ENCODE measurements at places on chromosomes 2 and 18.

DNA sequence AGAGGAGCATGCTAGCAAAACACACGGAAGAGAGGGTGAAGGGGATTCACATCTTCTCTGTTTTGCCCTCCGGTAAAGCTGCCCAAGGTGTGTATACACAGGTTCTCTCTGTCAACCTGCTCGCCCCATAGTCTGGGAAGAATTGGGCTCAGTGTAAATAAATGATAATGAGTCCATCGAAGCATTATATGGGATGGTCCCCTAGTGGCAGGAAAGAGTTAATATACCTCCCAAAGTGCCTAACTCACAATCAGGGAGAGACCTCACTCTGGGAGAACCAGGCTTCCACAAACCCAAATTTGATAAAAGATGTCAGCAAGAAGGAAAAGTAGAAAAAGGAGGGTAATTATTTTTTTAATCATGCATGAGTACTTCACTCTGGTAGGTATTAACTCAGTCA, 262.2 kb upstream of the ZNF521 start:
- no peak for DNase-seq

- DNase-seq = no peak
These were observed 20.9 kb downstream of the CD8A start for GRCh38 chr2:86769838-86770237.

- no peak for DNase-seq
These were observed 292.4 kb upstream of the SETBP1 start for GRCh38 chr18:44388329-44388728.

- DNase-seq = no peak
These were observed 220.1 kb upstream of the TMEFF2 start for GRCh38 chr2:192414794-192415193.

GRCh38 chr2:161873707-161874106, 200.3 kb downstream of the DPP4 start:
- DNase-seq = no peak

DNA sequence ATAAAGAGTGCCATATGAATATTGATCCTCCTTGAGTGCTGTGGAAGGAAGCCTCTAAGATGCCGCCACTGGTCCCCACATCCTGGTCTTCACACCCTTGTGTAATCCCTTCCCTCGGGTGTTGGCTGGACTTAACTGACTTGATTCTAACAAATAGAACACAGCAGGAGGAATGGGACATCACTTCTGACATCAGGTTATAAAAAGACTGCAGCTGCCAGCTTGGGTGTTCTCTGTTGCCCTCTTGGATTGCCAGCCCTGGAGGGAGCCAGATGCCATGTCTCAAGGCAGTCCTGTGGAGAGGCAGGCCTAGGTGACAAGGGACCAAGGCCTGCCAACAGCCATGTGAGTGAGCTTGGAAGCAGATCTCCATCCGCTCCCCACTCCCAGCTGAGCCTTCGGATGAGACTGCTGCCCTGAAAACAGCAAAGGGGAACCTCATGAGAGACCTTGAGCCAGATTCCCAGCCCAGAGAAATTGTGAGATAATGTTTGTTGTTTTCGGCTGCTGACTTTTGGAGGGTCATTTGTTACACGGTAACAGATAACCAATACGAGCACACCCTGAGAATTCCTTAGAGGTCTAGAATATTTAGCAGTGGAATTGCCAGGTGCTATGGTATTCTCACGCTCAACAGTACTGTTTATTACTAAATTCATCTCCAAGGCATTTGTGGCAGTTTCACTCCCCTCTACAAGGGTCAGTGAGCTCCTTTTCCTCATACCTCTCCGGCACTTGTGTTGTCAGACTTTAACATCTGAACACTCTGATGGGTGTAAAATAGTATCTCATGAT, 32.5 kb downstream of the HPCAL1 start:
- DNase-seq = peak; percentile 79

DNA sequence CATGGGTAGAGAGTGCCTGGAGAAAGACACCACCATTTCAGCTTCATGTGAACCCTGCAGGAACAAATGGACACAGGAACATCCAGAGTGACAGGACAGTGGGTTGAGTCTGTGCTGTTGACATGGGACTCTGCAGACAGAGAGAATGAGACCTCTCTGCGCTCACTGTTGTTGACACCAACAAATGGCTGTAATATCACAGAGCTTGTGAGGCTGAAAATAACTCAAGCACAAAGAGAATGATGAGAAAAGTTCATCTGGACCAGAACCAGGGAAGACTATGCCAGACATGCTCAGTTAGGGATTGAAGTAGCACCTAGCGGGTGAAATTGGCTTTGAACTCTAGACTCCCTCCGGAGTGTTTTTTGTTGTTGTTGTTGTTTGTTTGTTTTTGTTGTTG, 37.0 kb upstream of the YWHAQ start:
- no peak for DNase-seq

GRCh38 chr2:119116411-119117295, 41.9 kb downstream of the C1QL2 start:
- DNase-seq = no peak

GRCh38 chr2:129857200-129857599, 122.3 kb upstream of the RAB6C start:
- no peak for DNase-seq

DNA sequence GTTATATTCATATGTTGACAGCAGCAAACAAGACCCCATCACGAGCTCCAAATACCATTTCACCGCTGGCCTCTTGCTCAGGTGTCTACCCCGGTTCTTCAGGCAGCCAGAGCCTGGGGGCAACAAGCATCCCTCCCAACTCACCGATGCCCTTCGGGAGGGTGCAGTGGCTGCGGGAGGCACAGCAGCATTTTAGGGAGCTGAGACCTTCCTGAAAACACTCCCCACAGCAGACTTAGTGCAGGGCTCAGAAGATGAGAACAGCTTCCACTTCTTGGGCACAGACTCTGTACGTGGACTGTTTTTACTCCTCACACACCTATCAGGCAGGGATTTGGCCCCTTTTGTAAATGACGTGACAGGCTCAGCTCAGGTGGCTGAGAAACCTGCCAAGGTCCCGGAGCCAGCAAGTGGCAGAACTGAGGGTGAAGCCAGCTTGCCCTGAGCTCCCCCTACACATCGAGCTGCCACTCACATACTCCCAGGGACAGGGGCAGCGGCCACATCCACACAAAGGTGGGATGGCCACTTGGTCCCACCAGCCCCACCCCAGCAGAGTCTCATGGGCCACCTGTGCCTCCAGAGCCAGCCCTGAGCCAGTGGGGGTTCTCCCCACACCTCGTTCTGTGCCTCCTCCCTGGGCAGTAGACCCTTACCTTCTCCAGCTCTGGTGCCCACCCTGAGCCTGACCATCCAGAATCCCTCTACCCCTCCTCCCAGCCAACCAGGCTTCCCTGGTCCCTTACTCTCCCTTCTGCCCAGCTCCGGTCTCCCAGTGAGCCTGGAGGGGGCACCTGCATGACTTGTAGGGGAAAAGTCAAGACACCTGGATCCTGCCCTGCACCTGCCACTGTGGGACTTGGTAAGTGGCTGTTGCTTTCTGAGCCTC, 28.5 kb downstream of the CYP27C1 start:
- DNase-seq = no peak

DNA sequence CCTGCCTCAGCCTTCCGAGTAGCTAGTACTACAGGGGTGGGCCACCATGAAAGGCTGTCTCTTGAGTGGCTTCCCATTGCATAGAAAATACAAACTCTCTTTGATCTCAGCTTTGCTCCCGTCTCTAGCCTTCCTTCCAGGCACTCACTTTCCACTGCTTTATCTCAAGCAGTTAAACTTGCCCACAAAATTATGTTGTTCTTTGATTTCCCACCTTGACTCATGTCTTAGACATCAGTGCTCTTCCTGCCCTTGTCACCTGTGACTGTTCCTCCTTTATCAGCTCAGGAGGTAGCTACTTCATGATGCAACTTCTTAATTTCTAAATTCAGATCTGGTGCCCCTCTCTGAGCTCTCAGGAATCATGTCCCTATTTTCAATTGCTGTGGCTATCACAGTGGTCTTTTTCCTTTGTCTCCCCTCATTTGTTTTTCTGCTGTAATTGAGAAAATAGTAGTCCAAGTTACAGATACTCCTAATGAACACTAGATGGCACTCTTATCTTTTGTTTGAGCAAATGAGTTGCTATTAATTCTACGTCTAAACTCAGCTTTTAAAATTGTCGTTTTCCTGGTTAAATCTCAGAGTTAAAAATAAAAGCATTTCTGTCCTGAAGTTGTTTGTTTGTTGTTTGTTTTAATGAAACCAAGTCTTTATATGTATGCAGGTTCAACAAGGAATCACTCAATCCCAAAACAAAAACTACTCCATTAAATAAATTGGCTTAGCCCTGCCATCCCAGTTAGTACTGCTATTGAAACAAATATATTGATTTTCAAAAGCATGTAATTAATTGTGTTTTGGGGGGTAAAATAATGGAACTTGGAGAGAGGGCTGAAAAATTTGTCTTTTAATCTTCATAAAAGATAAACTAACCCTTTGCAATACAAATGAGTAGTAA, 46.9 kb upstream of the GREB1L start:
- DNase-seq = no peak

- no peak for DNase-seq
These were observed 158.9 kb upstream of the BOD1L2 start for GRCh38 chr18:56988022-56988421.

GRCh38 chr2:152661076-152661475, 56.2 kb downstream of the PRPF40A start:
- no peak for DNase-seq

DNA sequence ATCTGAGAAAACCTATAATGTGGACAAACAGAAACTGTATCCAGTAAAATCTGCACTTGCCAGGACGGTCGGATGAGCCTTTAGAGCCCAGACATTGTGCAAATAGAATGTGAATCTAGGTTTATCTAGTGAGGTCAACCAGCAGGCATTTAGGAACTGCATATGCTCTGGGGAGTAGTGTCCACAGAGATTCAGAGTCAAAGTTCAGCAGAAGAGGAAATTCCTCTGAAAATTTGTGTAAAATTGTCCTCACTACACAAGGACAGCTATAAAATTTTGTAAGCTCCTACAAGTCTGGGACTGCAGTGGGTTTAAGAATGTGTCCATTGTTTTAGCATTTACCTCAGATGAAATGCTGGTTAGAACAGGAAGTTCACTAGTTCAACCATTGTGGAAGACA, 9.8 kb upstream of the NDUFV2 start:
- DNase-seq = no peak

- no peak for DNase-seq
These were observed 20.8 kb downstream of the NCOA1 start for GRCh38 chr2:24511894-24512293.

DNA sequence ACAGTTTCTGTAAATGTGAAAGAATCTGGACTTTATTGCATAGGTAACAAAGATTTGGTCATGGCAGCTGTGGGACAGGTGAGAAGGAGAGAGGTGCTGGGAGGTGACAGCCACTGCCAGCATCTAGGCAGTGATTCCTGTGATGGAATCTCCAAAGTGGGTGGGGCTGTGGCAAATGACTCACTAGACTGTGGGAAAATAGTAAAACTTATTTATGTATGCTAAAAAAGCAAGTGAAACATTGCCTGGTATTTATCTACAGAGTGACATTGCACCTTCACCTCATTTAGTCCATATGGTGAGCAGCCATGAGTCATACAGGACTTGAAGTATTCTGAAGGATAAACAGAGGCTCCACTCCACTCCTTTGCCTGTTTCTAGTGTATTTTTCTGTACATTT, 145.3 kb upstream of the MEX3C start:
- DNase-seq = peak; percentile 97

- DNase-seq = no peak
These were observed 165.3 kb upstream of the TWIST2 start for GRCh38 chr2:238682536-238682935.
